Osteoblast (primary cell): ENCODE measurements at places on chromosomes 12 and 14. TPM values are rescaled to one million over a fixed set of nuclear protein-coding genes. Genes with fewer than 3 reads are reported as not detected.

Gene AICDA
- total RNA-seq: not detected in 2 replicates

DNA sequence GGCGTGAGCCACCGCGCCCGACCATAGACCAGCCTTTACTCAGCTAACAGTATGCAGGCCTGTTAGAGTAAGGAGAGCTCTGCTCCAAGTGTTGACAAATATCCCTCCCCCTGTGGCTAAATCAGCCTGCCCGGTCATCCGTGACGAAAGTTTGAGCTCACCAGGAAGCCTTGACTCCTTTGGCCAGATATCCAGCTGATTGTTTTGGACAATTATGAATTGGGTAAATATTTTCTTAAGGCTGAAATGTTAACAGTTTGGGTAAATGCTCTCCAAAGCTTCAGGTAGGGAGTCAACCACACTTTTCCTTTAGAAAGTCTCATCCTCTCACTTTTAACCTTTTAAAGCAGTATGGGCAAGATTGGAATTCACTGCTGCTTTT lies 157.9 kb downstream of the PAWR start:
- DNase-seq: peak; percentile 8

Gene TMEM233
- under 0.01 TPM in 1 of 2 replicates, not detected in the other for total RNA-seq

DNA sequence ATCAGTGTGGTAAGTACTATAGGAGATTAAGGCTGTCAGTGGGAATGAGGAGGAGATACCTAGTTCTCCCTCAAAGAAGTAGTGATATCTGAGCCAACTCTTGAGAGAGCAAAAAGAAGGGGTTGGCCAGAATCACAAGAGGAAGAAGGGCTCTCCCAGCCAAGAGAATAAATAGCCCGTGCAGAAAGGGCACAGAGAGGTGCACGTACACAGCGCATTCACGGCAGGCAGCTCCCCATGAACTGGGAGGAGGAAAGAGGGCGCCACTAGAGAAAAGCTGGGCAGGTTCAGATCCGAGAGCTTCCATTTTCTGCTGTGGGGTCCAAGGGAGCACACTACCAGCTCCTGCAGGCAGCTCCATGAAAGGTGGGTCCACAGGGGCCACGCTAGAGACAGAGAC lies 59.9 kb downstream of the PPP2R5E start:
- no peak for DNase-seq

DNA sequence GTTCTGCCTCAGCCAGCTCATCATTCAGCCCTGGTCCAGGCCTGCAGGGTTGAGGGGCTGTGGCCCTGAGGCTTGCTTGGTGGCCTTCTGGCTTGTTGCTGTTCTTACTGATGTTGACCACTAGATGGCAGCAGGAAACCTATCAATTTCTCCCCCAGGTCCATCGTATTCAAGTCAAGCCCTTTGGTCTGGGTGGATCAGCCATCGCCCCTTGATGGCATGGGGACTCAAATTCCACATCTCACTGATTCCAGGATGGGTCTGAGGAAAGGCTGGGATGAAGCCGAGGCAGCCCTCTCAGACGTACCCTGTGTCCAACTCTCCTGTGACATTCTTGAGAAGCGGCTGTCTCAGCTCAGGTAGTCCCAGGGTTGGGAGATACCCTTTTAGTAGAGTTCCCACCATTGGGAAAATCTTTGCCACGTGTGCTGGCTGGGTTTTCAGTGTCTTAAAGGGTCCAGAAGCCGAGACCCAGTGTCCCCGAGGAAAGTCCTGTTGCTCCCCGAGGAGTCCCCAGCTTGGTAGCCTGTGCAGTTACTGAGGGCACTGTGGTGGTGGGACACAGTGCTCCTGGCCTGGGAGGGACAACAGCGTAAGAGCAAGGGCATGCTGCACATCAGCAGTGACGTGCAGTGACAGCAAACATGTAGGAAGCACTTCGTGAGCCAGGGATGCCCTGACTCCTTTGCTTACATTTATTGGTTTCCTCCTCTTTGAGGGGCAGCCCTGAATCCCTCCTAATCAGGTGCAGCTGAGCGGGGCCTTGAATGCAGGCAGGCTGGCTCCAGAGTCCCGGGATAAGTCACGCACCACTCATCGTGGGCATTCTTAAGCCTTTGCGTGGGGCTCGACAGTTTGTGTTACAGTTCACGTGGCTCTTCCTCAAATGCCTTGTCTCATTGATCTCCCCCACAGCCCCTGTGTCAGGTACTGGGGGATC lies 58.6 kb downstream of the TSPAN9 start:
- peak; percentile 98 for DNase-seq

DNA sequence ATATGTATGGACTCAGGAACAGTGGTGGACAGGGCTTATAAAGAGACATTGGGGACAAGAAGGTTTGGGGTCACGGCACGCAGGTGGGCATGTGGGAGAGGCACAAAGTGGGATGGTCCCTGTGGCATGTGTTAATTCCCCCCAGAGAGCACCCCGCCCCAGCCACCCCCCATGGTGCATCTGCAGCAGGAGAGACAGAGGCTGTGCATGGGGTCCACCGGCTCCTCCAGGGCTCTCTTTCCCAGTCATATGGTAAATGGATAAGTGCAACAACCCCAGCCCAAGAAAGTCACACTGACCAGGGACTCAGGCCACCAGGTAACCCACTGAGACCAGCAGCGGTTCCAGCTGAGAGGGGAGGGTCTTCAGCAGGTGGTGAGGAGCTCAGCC lies 242.1 kb downstream of the BCL11B start:
- no peak for DNase-seq

Gene FAM222A
- total RNA-seq: 0.29 and 0.36 TPM in 2 replicates

Gene KRT1
- not detected in 2 replicates for total RNA-seq

DNA sequence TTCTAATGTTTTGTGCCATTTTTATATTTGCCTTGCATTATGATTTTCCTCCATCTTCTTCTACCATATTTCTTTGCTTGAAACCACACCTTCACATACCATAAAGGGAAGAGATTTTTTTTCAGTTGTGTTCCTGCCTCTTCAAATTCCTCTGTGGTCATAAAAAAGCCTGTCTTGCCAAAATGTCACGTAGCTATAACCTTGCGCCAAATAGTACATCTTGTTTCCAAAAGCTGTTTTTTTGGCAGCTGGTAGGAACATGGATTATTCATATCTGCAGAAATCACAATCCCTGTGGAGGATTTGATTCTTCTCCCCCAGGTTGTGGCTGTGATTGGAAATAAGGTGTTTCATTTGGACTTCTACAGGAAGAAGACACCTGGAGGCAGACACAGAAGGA lies 133.6 kb upstream of the SLC35F4 start:
- DNase-seq: no peak

Gene FAM181A
- not detected in 2 replicates for total RNA-seq

Gene SERPINA10
- not detected in 2 replicates for total RNA-seq

Gene CLEC1B
- not detected in 2 replicates for total RNA-seq

GRCh38 chr12:77013091-77013490 lies 52.3 kb downstream of the E2F7 start:
- DNase-seq: no peak

GRCh38 chr12:153080-153746 lies 60.7 kb downstream of the SLC6A12 start:
- DNase-seq: peak; percentile 97

- DNase-seq: peak; percentile 45
These were observed 20.5 kb downstream of the SLC38A2 start for GRCh38 chr12:46351886-46352650.

DNA sequence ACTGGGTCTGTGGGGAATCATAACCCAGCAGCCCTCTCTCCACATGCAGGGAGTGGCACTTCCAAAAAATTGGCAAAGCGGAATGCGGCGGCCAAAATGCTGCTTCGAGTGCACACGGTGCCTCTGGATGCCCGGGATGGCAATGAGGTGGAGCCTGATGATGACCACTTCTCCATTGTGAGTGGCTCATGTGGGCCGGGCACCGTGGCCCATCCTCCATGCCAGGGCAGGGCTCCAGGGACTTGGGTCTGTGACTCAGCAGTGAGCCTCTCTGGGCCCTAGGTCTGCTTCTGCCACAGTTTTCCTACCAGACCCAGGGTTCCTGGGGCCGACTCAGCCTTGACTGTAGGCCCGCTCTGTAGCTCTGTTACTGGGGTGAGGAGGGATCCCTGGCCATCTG lies 2.2 kb downstream of the NPFF start:
- DNase-seq: peak; percentile 95

Gene PPHLN1
- total RNA-seq: 67.8 and 70.9 TPM in 2 replicates

Gene IGFBP6
- 431 and 577 TPM in 2 replicates for total RNA-seq

DNA sequence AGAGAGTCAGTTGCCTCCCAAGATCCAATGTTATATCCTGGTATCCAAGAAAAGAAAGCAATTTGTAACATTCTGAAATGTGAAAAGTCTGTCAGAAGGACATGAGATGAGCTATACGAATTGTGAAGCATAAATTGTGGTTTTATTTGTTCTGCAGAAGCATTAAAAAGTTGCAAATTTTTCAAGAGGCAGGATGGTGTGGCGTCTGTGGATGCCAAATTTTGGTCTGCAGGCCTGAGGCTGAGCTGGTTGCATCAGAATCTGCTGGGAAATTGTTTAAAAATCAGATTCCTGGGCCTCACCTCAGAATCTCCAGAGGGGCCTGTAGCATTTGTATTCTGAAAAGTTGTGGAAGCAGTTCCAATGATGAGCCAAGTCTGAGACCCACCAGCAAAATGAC lies 284.7 kb downstream of the NUAK1 start:
- DNase-seq: peak; percentile 15

DNA sequence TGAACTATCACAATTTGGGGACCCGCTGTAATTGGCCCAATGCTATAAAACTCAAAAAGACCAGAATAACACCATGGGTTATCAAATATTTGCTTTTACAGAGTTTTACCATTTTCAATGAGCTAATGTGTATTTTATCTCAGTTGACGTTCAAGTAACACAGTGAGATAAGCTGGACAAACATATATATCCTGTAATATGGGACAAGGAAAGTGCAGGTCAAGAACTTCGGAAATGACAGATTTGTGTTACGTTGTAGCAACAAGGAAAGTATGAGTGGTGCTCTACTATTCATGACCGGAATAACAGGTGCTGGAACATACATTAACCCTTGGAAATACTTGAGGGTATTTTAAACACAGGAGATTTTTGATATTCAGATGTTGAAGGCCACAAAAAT lies 566.4 kb upstream of the FLRT2 start:
- no peak for DNase-seq

- DNase-seq: no peak
These were observed 302.6 kb downstream of the SNAPC1 start for GRCh38 chr14:62064751-62065323.

DNA sequence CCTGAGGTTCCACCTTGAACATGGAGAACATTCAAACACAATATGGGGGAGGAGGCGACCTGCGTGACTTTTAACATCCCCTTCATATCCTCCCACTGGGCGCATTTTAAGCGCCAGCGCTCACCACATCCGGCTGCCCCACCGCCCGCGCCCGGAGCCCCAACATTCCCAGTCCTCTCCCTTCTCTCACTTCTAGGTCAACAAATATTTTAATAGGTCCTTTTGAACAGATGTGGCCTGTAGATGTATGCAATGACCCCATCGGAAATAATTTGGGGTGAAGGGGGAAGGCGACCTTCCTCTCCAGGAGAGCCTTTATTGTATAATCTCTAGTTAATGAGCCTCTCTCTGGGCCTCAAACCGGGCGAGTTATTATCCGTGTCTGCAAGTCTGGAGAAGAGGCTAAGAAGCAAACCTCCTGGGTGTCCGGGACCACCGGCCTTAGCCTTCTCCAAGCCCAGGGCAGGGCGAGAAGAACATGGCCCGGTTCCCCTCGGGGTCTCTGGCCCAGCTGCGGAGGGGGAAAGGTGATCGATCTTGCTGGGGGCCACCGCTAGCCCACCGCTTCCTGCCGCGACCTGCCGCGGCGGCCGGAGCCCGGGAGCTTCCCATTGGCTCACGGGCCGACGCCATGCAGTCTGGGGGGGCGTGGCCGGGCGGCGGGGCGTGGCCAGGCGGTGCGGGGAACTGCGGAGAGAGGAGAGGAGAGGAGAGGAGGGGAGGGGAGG lies 83.2 kb upstream of the HMGA2 start:
- peak; percentile 99 for DNase-seq

DNA sequence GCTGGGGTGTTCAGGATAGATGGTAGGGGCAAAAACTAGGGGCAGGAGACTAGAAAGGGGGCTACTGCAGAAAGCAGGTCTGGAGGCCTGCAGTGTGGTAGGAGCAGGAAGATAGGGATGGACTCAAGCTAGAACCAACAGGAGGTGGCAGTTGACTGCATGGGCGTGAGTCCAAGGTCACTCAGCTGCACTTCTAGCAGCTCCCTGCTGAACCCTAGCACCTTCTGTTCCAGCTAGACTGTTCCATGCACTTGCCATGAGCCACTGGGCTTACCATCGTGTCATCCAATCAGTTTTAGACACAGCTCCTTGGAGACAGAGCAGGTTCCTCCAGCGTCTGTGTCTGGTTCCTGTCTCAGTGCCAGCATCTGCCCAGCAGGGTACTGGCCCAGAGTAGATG lies 11.3 kb upstream of the KRT8 start:
- DNase-seq: peak; percentile 25

GRCh38 chr14:55438066-55438683 lies 2.2 kb downstream of the TBPL2 start:
- DNase-seq: peak; percentile 85

DNA sequence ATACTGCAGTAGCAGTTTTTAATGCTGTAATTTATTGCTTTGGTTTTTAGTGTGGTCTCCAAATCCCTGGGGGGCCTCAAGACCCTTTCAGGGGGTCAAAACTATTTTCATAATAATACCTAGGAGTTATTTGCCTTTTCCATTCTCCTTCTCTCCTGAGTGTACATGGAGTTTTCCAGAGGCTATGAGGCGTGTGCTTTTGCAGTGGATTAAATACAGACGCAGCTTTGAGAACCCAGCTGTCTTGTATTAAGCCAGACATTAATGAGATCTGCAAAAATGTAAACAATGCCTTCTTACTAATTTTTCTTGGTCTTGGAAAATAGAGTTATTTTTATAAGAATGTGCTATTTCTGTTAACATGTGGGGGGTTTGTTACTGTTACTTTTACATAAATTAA lies 68.6 kb downstream of the SLC25A47 start:
- no peak for DNase-seq

Gene BHLHE41
- 4.3 and 4.7 TPM in 2 replicates for total RNA-seq

DNA sequence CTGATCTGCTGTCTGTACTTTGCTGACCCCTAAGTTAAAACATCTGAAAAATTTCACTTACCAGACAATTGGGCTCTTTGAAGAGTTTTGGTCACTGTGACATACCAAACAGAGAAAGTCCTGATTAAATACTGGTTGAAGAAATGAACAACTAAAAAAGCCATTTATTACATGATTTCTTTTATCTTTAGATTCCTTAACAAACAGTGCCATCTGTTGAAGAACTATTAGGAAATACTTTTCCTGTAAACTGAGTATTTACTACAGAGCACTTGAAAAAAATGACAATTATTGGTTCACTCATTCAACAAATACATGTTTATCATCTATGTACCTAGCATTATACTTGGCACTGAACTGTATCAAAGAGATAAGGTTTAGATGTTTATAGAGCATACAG lies 6.5 kb upstream of the WASHC4 start:
- no peak for DNase-seq

DNA sequence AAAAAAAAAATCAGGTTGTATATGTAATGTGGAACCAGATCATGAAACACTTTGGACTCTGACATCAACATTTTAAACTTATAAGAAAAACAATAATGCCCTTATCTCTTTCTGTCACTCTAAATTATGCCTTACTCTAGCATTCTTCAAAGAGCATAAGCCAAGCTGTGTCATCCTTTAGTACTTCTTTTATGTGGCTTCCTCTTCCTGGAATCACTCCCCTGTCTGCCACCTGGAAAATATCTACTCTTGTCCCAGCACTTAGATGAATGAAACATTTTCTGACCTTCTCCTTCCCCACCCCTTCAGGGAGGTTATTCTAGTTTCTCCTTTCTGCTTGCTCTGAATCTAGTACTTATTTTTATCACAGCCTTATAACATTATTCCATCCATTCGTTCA lies 101.2 kb downstream of the CNTN1 start:
- DNase-seq: no peak

Gene CLEC4C
- not detected in 2 replicates for total RNA-seq
